ENCODE measurements at places on chromosomes 2 and 18.

DNA sequence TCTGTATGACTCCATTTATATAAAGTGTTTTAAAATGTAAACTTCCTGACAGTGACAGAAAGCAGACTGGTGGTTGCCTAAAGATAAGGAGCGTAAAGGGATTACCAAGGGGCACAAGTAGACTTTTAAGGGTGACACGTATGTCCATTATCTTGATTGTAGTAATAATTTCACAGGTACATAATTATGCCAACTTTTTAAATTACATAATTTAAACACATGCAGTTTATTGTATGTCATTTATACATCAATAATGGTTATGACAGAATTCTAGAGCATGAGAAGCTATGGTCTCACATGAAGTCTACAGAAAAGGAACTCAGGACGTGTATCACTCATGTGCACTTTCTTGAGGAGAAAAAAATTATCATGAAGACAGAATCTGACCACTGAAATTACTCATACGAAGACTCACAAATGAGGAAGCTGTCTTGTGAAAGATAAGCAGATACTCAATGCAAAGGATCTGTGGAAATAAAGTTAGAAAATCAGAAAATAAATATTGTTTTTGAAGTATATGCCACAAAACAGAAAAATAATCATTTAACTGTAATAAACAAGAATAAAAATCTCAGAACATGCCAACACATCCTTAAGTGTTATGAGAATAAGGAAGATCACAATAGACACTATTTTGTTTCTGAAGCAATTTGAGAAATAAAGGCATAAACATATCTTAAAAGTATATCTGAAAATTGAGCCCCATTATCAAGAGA, 84.4 kb downstream of the TMEM131 start:
- DNase-seq: no peak

- no peak for DNase-seq
These were observed 27.5 kb downstream of the STAMBP start for GRCh38 chr2:73856214-73856613.

DNA sequence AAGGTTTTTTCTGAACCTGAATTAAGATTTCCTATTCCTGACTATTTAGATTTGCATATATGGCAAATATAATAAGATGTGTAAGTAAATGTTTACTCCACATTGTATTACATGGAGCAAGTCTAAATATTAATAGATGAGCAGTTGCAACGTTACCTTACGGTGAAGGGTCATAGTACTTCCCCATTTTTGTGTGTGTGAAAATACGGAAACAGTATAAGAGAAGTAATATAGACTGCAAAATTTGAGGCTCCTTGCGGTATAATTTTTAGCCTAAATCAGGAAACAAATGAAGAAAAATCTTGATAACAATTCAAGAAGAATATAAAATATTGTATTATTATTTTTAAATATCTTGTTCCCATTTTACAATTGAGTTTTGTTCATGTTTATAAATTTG, 434.2 kb downstream of the GRB14 start:
- DNase-seq: no peak

DNA sequence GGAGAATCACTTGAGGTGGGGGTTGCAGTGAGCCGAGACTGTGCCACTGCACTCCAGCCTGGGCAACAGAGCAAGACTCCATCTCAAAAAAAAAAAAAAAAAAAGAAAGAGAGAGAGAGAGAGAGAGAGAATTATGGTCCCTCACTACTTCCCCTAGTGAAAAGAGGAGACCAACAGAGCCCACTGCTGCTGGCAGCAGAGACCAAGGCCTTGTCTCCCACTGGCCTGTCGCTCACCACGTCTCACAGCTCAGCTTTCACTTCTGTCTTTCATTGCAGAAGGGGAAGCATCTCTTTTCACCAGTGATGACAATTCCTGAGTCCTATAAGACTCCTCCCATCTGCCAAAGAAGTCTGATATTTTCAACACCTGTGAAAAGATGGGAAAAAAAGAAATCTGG, 81.3 kb downstream of the CLHC1 start:
- no peak for DNase-seq

DNA sequence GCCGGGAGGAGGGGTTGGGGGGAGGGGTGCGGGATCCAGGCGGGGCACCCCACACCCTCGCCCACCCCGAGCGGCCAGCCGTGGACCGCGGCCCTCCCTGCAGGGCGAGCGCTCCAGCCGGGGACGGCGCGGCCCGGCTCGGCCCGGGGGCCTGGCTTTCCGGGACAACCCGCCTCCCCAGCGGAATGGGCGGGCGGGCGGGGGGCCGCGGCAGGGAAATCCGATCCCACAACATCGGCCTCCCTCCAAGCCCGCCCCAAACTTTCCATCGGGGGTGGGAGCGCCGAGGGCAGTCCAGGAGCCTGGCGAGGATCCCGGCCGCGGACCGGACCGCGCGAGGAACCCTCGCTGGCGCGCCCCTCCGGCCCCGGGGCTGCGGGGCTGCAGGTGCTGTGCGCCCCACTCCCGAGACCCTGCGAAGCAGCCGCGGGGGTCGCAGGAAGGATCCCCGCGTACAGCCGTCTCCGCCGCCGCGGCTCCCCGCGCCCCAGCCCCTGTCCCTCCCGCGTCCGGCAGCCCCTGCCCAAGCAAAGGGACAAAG, 529 bp downstream of the SEMA4C start:
- no peak for DNase-seq

GRCh38 chr18:57959278-57959677, 84.7 kb upstream of the NEDD4L start:
- DNase-seq: no peak

DNA sequence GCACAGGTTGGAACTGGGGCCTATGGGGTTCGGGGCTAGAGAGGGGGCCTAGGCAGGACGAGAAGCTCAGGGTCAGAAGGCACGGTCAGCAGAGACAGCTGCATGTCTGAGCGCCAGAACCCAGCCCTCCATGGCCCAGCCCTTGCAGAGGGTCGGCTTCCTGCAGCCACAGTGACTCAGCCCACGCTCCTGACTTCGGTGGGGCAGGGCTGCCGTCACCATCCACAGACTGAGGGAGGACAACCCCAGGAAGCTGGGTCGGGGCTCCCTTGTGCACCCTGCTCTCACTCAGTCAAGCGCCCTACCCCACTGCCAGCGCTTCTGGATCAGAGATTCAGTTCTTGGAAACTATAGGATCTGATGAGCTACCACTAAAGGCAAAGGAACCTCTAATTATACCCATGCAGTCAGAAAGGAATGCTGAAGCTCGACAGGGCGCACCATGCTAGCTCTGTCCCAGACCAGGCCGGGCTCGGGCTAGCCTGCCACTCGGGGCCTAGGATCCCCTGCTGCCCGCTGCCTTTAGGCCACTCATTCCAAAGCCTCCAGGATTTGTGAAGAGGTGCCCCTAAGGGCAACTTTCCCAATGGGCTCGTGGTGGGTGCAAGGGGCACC, 3.0 kb downstream of the ACTR1B start:
- DNase-seq: no peak

All from LNCaP clone FGC (cell line).